Endothelial cell of umbilical vein (primary cell): ENCODE measurements at places on chromosomes 13 and 19. TPM values are rescaled to one million over a fixed set of nuclear protein-coding genes. Genes with fewer than 3 reads are reported as not detected.

IQCN gene
- total RNA-seq = 2.2 and 3.0 TPM in 2 replicates

ZNF20 gene
- 0.35 and 0.88 TPM in 2 replicates for total RNA-seq

CCDC9 gene
- total RNA-seq = 26.9 and 29.0 TPM in 2 replicates

CGB3 gene
- not detected in 2 replicates for total RNA-seq

RSPH6A gene
- total RNA-seq = 0.25 and 0.62 TPM in 2 replicates

PODNL1 gene
- 2.0 TPM in 1 of 2 replicates, not detected in the other for total RNA-seq

S1PR2 gene
- 1.0 and 1.3 TPM in 2 replicates for total RNA-seq

MAMSTR gene
- total RNA-seq = 0.76 and 0.84 TPM in 2 replicates

ZNF616 gene
- 8.7 and 9.1 TPM in 2 replicates for total RNA-seq

ZNF577 gene
- 3.2 and 4.0 TPM in 2 replicates for total RNA-seq

CCL25 gene
- total RNA-seq = not detected in 2 replicates

ZNF180 gene
- total RNA-seq = 8.6 and 8.9 TPM in 2 replicates

FCHO1 gene
- total RNA-seq = 1.4 and 1.6 TPM in 2 replicates
